ENCODE measurements at places on chromosomes 16 and 17. TPM values are rescaled to one million over a fixed set of nuclear protein-coding genes. Genes with fewer than 3 reads are reported as not detected.

- peak overlapping the region; percentile 90 for H3K27ac ChIP-seq
- no peaks in the 10 kb centered on the region for H3K27me3 ChIP-seq
- peaks cover 10% of the 10 kb centered on the region for H3K36me3 ChIP-seq
Measured at GRCh38 chr16:75306099-75306762, 54.8 kb upstream of the BCAR1 start.

DNA sequence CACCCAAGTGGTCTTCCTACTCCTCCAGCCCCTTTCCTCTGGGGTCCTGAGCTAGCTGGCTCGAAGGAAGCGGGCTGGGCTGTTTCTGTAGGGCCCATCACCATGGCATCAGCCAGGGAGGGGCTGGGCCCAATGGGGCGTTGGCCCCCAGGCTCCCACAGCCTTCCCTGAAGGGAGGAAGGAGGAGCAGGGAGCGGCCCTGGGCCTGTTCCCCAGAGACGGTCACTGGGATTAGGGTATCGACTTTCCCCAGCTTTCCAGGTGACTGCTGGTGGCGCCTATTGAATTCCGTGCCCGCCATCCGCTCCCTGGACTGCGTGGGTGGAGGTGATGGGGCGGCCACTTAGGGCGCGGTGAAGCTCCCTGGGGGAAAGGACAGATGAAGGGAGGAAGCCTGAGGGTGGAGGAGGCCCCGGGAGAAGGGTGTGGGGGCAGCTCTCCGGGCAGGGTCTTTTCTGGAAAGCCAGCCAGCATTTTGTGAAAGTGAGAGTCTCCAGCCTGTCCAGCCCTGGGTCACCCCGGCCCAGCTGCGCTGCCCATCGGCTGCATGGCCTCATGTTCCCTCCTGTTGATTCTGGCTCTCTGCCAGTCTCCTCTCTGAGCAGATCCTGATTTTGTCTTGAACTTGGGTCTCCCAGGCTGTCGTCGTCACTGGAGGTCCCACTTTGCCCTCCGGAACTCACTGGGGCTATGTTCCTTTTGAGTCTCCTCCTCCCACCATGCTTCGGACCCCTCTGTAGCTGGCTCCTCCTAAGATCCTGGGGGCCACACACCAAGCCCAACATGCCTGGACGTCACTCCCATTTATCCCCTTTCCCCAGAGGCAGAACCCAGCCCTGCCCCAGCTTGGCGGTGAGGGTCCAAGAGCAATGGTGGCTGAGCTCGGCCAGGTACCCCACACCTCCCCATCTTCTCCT is 9.8 kb downstream of the NHERF1 start:
- peak overlapping the region; percentile 69 for H3K27ac ChIP-seq
- no peaks in the 10 kb centered on the region for H3K27me3 ChIP-seq
- no peaks in the 10 kb centered on the region for H3K36me3 ChIP-seq
- H3K4me1 ChIP-seq: peaks cover 46% of the 10 kb centered on the region

- no peak overlapping the region for H3K4me3 ChIP-seq
- no peak for DNase-seq
- H3K27ac ChIP-seq: no peak overlapping the region
- H3K4me1 ChIP-seq: no peaks in the 10 kb centered on the region
- no peaks in the 10 kb centered on the region for H3K27me3 ChIP-seq
Measured at GRCh38 chr17:41896726-41897125, 22.0 kb downstream of the ACLY start.

DNA sequence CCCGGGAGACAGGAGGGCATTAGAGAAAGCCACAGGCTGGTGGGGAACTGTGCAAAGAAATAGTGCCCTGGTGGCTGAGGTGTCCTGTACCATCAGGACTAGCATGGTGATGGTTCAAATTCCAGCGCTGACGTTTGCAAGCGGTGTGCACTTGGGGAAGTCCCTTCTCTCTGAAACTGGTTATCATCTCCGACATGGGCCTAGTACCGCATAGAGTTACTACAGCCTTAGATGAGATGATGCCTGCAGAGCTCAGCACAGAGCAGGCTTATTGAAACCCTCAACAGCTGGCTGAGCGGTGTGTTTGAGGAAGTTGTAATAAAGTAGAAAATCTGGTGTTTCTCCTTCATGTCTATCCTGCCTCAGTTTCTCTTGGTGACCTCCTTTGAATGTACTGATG is 136.7 kb upstream of the WSCD1 start:
- H3K27me3 ChIP-seq: no peaks in the 10 kb centered on the region
- H3K4me1 ChIP-seq: no peaks in the 10 kb centered on the region
- H3K27ac ChIP-seq: no peak overlapping the region
- no peak overlapping the region for H3K4me3 ChIP-seq

DNA sequence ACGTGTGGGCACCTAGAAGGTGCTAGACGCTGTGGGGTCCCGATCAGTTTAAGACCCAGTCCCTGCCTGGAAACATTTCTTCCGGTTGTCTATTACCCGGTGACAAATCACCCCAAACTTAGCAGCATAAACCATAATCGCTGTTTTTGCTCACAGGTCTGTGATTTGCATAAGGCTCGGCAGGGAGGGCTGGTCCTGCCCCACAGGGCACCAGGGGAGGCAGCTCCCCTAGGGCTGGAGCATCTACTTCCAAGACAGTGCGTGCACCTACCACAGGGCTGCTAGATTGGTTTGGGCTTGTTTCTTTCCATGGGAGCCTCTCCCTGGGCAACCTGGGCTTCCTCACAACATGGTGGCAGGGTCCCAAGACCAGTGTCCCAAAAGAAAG is 214.5 kb upstream of the CIBAR2 start:
- H3K36me3 ChIP-seq: no peaks in the 10 kb centered on the region
- no peaks in the 10 kb centered on the region for H3K27me3 ChIP-seq
- no peak overlapping the region for H3K27ac ChIP-seq
- H3K4me1 ChIP-seq: peaks cover 21% of the 10 kb centered on the region
- no peak overlapping the region for H3K4me3 ChIP-seq

- peaks cover 21% of the 10 kb centered on the region for H3K4me1 ChIP-seq
- peak within 1 kb of the TSS; percentile 64 for H3K4me3 ChIP-seq
- H3K27me3 ChIP-seq: no peaks in the 10 kb centered on the region
- peak; percentile 93 for DNase-seq
Measured at GRCh38 chr17:43024407-43025289, at the start of gene RND2. RND2 (plus strand) TSS chr17:43025231; CDS start chr17:43025348, 117 bp downstream.

DNA sequence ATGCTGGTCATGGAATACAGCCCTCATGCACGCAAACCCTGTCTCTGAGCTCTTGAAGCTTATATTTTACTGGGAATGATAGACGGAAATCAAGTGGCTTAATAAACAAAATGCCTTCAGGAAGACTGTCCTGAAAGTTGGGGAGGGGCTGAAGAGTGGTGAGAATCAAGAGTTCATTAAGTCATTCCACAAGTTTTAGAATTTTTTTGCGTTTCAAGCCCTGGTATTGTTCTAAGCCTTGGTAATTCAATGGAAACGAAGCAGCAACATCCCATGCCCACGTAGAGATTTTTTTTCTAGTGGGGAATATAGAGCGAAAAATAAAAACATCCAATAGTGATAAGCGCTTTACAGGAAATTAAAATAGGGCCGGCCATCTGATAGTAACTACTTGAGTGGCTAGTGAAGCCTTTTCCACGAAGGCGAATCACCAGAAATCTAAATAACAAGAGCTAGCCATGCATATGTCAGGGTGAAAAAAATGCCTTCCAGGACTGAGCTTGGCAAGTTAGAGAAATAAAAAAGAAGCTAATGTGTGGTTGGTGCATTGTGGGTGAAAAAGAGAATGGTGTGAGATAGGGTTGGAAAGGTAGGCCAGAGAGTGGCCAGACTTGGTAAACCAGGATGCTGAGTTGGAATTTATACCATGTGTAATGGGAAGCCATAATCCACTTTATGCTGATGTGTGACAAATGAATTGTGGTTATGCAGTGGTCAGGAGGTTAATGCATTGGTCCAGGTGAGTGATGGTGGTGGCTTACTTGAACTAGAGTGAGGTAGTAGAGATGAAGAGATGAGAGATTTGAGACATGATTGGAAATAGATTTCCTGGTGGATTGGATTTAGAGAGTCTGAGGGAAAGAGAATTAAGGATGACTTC is 772 bp downstream of the PFAS start:
- H3K36me3 ChIP-seq: peaks cover 17% of the 10 kb centered on the region
- no peaks in the 10 kb centered on the region for H3K27me3 ChIP-seq
- H3K4me1 ChIP-seq: peaks cover 19% of the 10 kb centered on the region

GRCh38 chr17:79091226-79091670 is 16.6 kb downstream of the ENGASE start:
- peaks cover 8% of the 10 kb centered on the region for H3K27me3 ChIP-seq
- peaks cover 9% of the 10 kb centered on the region for H3K36me3 ChIP-seq
- DNase-seq: no peak
- no peaks in the 10 kb centered on the region for H3K4me1 ChIP-seq
- no peak overlapping the region for H3K4me3 ChIP-seq

- H3K36me3 ChIP-seq: peaks cover 28% of the 10 kb centered on the region
- no peaks in the 10 kb centered on the region for H3K4me1 ChIP-seq
- no peaks in the 10 kb centered on the region for H3K27me3 ChIP-seq
- H3K27ac ChIP-seq: no peak overlapping the region
- no peak overlapping the region for H3K4me3 ChIP-seq
Measured at GRCh38 chr17:12081720-12082119, 61.0 kb downstream of the MAP2K4 start.

DNA sequence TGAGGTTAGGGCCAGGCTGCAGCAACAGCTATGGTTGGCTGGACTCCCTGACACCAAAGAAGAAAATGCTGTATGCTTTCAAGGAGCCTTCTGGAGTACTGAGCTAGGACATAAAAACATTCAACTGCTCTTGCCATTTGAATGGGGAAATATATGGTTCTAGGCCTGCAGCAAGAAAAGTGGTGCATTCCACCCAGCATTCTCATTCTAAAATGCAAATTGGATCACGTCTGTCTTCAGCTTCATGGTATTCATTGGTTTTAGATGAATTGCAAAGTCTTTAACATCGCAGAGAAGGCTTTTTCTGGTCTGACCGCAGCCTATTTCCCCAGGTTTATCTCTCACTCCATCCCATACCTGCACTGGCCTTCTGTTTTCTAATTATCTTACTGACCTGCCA is 27.1 kb upstream of the SOX9 start:
- H3K36me3 ChIP-seq: no peaks in the 10 kb centered on the region
- no peaks in the 10 kb centered on the region for H3K27me3 ChIP-seq
- no peak overlapping the region for H3K27ac ChIP-seq
- H3K4me3 ChIP-seq: no peak overlapping the region
- DNase-seq: no peak

- H3K27me3 ChIP-seq: peaks cover 24% of the 10 kb centered on the region
- peaks cover 10% of the 10 kb centered on the region for H3K36me3 ChIP-seq
- no peak overlapping the region for H3K27ac ChIP-seq
- DNase-seq: peak; percentile 85
Measured at GRCh38 chr17:50558941-50559614, 1.4 kb upstream of the CACNA1G start.

The MYL11 gene
- 1.6 TPM for total RNA-seq

The PPP1R27 gene
- total RNA-seq: not detected

Measured in upper lobe of left lung (tissue), 6 donors.